Nephron progenitor cell (in vitro differentiated cells): ENCODE measurements at places on chromosomes 7 and 10.

DNA sequence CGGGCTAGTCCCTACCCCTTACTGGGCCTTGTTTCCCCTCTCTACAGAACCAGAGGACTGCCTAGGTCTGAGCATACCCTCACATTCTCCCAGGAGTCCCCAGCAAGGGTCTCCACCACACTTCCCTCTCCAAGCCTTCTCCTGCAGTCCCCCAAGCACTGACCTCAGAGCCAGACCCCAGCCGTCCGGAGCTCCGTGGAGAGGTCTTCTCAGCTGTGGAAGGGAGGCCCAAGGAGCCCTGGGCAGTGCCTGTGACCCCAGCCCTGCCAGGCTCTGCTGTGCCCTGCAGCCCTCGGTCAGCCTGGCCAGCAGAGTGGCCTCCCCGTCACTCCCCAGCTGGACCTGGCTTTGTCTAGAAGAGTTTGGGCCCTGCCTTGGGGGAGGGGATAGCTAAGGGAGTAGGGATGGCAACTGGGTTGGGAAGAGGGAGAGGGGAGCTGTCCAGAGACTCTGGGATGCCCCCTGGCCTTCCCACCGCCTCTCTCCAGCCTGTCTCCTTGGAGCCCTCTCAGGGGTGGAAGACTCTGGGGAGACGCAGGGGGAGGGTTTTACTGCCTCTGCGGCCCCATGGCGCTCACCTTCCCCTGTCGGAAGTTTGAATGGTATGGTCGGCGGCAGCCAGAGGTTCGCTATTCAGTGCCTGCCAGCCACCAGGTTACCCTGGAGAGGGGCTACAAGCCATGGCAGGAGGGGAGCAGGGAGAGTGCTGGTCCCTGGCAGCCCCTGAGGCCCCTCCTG lies at the start of gene C10orf105:
Gene C10orf105 (minus strand): TSS at position 315 of the 738 bp plus-strand sequence. CDS start 3,441 bp downstream, outside the sequence.
- DNase-seq: peak; percentile 42

DNA sequence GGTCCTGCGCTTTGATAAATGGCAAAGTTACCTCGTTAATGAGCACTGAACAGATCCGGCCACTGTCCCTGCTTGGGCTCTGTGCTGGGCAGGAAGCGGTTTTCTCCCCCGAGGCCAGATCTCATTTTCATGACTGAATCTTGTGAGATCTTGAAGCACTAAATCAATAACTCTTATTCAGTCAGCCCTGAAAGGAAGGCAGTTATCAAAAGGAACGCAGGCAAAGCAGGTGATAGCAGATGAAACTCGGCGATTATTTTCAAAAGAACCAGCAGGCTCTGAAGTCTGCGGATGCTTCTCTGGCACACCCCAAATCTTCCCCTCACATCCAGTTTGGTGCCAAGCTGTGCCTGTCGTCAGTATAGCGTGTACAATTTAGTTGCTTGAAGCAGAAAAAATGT lies 228.7 kb downstream of the BAMBI start:
- DNase-seq: no peak

DNA sequence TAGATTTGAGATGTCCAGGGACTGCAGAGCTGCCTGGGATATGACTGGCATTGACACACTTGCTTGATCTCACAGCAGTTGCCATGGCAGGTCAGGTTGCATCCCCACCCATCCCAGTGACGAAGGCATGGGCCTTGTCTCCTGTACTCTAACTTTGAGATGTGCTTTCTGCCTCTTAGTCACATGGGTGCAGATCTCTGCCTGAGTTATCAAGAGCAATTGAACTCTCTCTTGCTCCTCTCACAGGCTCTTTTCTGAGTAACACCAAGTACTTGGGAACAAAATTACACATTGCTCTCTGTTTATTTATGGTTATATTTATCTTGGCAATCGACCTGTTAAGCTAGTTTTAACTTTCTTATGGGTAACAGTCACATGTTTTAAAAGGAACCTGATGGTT lies 237.3 kb downstream of the NSUN6 start:
- no peak for DNase-seq

DNA sequence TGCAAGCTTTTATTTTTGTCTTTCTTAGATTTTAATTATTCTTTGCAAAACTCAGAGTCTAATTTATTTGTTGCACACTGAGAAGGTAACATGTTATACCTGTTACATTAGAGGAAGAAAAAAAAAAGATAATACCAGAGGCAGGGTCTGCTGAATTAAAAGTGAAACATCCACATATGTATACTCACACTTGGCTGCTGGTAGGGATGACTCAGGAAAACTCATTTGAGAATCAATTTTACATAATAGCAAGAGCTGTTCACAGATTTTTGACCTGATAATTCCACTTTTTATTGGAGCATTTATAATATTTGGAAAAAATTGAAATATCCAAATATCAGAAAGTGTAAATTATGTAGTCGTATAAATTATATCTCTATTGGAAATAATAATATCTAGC lies 78.1 kb upstream of the CCDC6 start:
- DNase-seq: no peak

DNA sequence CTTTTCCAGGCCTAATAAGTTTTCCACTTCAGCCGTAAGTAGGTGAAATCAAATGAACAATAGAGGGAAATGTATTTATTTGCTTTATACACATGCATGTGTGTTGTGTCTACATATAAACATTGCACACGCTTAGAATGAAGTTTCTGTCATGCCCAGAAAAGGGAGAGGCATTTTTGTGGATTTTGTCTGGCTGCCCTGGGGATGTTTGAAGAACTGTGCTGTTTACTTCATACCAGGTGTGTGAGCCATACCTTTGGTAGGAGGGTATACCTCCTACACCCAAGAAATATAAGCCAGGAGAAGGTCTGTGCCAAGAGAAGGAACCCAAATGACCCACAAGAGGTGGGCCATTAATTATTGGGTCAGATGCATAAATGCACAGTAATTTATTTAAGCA lies 12.8 kb downstream of the GATAD1 start:
- DNase-seq: no peak

GRCh38 chr7:12729112-12729511 lies 41.7 kb downstream of the ARL4A start:
- DNase-seq: no peak

- no peak for DNase-seq
These were observed 30.7 kb upstream of the ADCY1 start for GRCh38 chr7:45543473-45543872.

DNA sequence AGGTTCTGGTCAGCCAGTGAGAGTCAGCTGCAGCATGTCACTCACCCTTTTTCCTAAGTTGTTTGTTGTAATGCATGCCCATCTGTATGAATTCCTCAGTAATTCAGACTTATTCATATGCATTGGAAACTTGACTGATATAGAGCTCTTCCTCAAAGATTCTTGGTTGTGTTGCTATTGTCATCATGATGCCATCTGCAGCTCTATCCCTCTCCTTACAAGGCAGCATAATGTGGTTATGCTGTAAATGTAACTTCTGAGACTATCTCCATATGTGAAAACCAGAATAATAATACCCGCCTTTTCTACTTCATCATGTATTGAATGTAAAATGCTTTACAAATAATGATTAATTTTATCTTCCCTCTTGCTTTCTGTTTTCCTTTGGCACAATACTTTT lies 252.6 kb upstream of the MTPN start:
- no peak for DNase-seq

DNA sequence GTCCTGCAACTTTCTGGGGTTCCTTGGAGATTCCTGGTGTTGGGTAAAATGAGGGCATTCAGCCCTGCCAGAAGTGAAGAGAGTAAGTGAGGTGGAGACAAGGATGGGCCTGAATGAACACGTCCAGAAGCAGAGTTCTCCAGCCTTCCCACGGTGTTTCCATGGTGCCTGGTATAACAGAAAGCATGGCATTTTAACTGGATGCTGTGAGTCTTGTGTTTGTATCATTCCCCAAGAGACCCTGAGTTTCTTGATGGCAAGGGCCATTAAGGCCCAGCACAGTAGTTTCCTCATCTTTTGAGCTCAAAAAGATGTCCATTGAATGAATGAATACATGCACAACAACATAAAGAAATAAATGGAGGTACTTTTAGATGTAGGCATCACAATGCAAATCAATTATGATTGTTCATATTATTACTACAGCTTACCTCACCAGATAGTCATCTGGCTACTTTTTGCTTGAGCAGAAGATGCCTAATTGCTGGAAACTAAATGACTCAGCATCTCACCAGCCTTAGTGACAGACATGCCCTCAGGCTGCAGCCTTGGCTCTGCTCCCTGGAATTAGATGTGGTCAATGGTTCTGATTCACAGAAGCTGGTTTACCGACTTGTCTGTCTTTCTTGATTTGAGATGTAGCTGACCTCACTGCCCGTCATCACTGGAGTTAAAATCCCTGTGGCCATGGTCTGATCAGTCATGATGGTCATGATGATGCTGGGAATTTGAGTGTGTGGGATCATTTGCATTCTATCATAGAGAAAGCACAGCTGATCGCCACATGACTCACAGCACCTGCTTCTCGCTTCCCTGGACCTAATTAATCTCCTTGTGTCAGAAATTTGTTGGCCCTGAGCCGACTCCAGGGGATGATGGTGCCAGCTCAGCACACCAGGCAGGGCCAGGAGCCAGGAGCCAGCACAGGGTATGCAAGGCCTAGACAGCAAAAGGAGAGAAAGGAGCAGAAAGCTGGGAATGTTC lies 83.9 kb downstream of the CXCL12 start:
- no peak for DNase-seq

GRCh38 chr10:64091897-64092296 lies 570.7 kb downstream of the REEP3 start:
- DNase-seq: no peak

GRCh38 chr10:93248583-93249227 lies 175.0 kb downstream of the CYP26A1 start:
- no peak for DNase-seq

DNA sequence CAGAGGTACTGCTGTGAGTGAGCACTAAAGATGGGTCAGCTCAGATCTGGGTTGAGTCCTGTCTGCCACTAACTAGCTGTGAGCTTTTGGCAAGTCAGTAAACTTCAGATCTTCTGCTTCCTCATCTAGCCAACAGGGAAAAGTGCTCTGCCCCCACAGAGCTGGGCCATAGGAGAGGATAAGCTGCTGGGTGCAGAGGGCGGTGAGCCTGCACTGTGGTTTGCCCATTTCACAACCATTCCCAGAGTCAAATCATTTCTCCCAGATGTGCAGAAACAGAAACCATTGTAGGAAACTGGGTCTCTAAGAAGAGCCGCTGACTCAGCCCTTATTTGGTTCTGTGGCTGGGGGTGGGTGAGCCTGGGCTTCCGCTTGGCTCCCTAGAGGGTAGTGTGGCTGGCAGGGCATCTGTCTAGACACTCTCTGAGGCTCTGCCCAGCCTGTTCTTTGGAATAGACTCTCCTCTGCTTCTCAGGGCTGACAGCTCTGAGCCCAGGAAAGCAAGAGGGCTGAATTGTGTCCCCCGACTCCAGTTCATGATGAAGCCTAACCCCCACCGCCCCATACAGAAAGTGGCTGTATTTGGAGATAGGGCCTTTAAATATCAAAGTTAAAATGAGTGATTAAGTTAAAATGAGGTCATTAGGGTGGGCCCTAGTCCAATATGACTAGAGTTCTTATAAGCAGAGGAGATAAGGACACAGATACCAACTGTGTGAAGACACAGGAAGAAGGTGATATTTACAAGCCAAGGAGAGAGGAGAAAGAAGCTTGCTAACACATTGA lies 29.5 kb upstream of the ARHGAP22 start:
- no peak for DNase-seq
